Stimulated activated CD8-positive, alpha-beta memory T cell treated with anti-CD3 and anti-CD28 coated beads, Interleukin-2, amount 100 ng/mL, for 48 hours (primary cell): ENCODE measurements at places on chromosomes 16 and 17.

DNA sequence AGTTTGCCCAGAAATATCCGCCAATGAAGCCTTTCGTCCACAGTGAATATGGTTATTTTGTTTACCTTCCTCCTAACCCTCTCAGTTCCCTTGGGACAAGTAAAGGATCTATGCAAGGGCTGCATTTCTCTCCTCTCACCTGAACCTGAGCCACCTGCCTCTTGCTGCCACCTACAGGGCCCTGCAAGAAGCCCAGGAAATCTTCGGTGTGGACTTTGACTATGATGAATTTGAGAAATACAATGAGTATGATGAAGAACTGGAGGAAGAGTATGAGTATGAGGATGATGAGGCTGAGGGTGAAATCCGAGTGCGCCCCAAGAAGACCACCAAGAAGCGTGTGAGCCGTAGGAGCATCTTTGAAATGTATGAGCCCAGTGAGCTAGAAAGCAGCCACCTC is 14.0 kb downstream of the SUPT6H start:
- DNase-seq, result no peak

- DNase-seq, result no peak
Measured at GRCh38 chr16:5041600-5042133, 7.9 kb upstream of the NAGPA start.

GRCh38 chr17:57833179-57833939 is 16.5 kb downstream of the MRPS23 start:
- DNase-seq, result peak; percentile 46

GRCh38 chr16:66286527-66286926 is 80.0 kb upstream of the CDH5 start:
- DNase-seq, result no peak

GRCh38 chr17:29624586-29624985 is 1.9 kb upstream of the CORO6 start:
- no peak for DNase-seq
